ENCODE measurements at places on chromosomes 11 and 22.

GRCh38 chr11:36684840-36685801 is 87.1 kb upstream of the RAG2 start:
- DNase-seq = no peak

DNA sequence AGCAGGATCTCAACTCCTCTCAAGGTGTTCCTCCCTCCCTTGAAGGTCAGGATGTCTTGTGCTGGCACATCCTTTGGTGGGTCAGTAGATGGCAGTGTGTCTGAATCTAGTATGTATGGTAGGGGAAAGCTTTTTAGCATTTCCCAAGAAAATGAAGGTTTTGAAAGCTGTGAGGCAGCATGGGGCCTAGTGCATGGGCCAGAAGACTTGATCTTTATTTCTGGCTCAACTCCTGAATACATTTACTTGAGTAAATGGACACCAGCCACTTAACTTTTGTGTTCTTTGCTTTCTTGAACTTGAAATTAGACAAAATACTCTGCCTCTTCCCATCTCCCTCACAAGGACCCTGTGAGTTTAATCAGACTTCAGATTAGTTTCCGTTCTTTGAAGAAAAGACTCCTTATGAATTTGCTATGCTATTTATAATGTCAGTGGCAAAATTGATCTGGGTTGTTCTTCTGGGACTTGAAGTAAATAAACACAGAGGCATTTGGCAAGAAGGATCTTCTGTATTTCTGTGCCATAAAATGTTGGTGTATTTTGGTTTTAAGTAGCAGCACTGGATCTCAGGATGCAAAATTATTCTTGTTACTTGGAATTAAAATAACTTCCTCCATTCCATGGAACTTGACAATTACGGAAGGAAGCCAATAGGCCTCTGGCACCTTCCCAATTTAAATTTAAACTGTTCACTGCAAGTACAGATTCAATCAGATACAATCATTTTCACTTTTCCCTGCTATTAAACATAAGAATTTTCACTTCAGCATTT is 288.8 kb downstream of the CASP12 start:
- no peak for DNase-seq

DNA sequence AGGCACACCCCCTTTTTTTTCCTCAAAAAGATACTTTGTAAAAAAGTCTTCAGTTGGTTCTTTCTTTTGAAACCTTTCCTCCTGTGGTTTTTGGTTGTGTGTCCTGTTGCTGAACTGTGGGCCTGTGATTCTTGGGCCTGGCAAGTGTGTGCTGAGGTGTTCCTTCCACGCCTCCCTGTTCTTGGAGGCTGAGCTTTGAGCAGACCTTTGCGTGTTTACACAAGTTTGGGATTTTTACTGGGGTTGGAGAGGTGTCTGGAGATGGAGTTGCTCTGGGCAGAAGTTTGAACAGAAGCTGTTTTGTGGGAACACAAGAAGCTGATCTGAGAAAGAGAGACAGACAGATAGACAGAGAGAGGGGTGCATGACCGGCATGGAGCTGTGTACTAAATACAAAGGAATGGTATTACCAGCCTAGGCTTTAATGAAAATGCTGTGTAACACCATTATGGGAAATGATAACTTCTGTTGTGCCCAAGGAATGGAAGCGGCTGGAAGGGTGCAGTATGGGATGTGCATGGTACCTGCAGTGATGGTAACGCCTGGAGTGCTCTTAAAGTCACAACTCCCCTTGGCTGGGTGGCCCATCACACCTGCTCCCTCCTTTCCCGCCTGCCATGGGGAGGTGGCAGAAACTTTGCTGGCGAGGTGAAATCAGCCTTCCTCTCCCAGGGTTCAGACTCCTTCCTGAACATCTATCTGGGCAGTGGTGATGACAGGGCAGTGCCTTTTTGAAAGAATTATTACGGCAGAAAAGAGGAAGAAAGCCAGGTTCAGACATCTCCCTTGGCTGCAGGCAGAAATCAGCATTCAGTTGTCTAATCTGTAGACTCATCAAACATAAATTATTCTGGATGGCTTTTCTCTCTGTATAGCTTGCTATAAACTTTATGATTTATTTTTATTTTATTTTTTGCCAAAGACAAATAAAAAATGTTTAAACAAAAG is 70.4 kb downstream of the LDLRAD3 start:
- no peak for DNase-seq

GRCh38 chr11:76642341-76642740 is 28.2 kb downstream of the LRRC32 start:
- DNase-seq = no peak

DNA sequence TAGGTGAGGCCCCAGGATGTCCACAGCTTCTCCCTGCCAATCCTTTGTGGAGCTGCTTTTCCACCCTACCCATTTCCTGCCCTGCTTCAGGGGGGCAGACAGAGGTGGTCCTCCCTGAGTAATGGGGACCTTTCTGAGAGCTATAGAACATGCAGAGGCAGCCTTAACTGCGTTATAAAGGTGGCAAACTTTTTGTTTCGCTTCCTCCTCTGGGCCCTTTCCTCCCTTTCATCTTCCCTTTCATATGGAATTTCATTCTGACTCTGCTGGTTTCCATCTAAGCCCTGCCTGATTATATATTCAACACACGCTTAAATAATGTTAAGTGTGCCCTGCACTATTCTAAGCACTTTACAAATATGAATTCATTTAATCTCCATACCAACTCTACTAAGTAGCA is 169.3 kb upstream of the E2F8 start:
- no peak for DNase-seq

- no peak for DNase-seq
Measured at GRCh38 chr11:116909245-116909644, 71.8 kb upstream of the APOA1 start.

All from substantia nigra (tissue), 51 donors.